ENCODE measurements at places on chromosomes 2 and 18.
A peak's percentile ranks its signal among the peaks of the same experiment; 100 is the strongest.

DNA sequence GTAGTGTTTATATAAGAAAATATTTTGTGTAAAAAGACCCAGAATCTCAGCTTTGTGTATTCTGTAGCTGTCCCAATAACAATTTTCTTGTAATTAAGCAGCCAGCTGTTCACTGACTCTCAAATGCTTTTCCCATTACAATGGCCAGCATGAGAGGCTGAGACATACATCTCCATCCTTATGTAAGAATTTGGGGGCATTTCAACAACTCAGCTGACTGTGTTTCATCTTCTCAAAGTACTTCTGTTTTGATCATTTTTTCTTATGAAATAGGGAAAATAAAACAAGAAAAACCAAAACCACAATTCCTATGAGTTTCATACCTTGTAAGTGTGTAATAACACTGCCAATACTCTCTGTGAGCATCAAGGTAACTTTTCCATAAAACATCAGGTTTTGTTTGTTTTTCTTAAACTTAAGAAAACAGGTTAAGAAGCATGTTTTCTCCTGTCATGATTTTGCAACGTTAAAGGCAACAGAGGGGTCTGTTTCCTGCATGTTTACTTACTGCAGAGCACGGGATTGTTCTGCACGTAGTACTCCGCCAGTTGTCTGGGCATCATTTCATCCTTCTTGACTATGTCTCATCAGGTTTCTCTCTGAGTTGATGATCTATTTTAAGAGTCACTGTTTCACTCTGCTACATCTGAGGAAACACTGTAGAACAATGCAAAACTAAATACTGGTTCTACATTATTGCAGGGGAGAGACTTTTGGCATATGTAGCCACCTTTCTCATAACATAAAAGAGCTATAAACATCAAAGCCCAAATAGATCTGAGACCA, 62.9 kb upstream of the CYRIA start:
- peak; percentile 46 for DNase-seq

- peak; percentile 19 for DNase-seq
These were observed 468 bp downstream of the PIKFYVE start for GRCh38 chr2:208266553-208266893.

- DNase-seq: peak; percentile 21
These were observed 221.8 kb downstream of the INSIG2 start for GRCh38 chr2:118309946-118310680.

DNA sequence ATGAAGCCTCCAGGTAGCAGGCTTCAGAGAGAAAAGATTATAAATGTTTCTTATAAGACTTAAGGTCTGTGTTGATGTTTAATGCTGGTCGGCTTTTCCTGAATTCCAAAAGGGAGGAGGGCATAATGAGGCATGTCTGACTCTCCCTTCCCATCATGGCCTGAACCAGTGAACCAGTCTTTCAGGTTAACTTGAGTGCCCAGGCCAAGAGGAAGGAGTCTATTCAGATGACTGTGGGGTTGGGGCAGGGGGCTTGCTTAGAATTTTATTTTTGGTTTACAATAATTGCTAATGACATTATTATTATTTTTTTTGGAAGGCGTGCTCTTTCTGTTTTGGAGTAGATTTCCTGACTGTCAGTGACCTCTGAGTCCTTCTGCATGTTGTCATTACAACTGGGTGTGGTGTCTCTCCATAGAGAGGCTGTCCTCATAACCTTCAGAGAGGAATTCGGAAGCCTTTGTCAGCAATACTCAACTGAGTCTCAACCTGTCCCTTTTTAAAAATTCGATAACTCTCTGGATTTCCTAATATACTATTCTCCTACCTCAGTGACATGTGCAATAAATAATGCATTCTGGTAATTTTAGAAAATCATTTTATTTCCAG, 275.1 kb upstream of the CXCR4 start:
- no peak for DNase-seq

DNA sequence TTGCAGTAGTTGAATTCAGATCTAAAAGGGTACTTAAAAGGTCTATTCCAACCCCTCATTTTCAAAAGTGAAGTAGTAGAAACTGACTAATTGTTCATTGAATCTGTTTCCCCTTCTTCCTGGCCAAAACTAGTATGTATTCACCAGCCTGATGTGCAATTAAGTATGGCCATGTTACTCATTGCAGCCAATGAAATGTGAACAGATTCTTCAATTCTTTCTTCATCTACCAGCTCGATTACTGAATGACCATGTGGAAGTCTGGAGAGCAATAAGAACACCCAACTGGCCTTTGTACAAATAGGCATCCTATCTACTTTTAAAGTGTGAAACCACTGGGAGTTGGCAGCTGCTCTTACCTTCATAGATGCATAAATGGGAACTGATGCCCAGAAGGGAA, 449.0 kb upstream of the ID2 start:
- peak; percentile 54 for DNase-seq

- no peak for DNase-seq
These were observed 38.7 kb downstream of the NGEF start for GRCh38 chr2:232974396-232974795.

DNA sequence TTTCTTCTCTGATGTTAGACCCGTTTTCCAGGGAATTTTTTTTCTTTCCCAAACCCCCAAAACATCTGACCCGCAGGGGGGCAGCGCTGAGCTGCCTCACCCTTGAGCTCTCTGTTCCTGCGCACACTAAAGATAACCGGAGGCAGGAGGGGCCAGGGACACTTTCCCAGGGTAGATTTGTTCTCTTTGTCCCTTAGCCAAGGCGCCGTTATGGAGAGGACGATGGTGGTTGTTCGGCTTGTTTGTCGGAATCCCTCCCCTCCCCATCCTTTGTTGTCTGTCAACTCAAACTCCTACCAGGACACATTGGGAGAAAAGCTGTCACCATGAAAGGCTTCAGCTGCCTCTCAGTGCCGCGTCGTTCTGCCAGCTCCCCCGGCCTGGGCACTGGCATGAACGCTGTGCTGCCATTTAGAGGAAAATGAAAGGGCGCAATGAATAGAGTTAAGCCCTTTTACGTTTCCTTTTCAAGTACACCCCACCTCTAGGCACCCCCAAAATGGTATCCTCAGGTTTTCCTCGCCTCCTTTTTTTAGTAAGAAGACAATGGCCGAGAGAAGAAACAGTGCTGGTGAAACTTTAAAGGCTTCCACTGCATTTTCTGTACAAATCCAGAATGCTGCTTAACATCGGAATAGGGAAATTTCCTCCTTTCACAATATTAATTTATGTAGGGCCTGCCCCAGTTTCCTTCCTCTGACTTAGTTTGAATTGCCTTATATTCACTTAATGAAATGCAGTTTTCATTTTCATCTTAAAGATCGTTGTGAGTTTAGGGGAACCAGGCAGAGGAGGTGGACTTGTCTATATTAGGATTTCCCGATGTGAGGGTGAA, 62.1 kb downstream of the RND3 start:
- DNase-seq: peak; percentile 4

DNA sequence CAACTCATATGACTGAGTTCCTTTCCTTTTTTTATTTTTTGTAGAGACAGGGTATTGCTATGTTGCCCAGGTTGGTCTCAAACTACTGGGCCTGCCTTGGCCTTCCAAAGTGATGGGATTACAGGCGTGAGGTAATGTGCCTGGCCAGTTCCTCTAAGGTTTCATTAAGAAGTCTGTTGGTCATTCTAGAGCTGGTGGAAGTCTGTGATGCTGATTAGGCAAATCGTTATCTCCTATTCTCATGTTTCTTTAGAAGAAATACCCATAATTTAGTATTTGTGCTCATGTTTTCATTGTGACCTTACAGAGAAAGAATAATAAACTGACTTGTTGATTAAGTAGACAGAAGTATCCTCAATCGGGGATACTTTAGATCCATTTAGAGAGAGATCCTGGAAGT, 106.1 kb upstream of the SP3 start:
- no peak for DNase-seq

DNA sequence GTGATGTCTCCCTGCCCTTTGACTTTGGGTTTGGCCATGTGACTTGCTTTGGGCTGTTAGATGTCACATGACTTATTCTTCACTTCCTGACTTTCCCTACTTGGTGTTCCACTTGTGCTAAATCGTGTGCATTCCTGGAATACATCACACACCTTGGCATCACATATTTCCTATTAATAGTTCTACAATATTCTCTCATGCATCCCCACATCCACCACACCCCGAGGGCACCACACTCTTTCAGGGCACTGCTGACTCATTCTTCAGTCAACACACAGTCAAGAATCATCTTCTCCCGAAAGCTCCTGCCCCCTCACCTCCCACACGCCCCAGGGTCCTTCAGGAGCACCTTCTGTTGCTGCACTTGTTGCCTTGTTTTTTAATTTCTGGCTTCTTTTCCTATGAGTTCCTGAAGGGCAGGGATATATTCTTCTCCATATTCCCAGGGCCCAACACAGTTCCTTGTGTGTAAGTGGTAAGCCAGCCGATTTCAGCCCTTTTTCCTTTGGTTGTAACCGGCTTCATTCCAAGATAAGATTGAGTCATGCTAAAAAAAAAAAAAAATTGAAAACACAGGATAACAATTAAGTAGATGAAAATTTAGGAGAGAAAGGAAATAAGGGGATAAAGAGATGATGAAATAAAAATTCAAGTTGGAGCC, 341.4 kb downstream of the SLC4A3 start:
- no peak for DNase-seq

DNA sequence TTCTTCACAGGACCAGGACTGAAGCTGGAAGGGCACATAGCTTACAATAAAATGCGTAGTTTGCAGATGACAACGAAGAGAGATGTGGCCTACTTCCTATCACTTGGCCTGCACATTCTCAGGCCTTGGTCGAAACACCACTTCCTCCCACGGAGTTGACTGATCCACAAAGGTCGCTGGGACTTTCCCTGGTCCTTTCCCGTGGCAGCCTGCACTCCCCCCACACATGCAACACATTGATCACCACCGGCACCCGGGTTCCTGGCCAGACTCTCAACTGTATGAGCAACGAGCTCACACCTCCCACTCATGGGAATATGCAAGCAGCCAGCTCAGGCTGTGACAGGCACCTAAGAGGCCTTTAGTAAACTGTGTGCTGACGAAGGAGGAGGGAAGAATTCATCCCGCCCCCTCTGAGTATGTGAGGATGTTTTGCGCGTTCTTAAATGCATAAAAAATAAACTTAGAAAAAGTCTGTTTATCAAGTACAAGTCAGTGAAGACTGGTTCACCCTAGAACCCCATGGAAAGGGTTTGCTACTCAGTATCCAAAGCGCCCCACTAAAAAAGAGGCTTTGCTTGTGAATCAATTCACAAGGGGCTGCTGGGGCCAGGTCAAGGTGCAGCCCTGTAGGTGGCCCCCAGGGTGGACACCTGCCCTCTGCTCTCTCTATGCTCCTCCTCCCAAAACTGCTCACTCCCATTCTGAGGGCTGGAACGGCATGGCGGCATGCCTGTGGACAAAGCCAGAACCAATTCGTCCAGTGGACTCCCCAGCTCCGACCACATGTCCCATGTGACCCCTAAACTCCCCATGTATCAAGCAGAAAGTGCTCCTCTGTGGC, 154.3 kb downstream of the EIPR1 start:
- peak; percentile 87 for DNase-seq

- DNase-seq: peak; percentile 29
These were observed 1.1 kb upstream of the PGAP1 start for GRCh38 chr2:196927376-196928225.

DNA sequence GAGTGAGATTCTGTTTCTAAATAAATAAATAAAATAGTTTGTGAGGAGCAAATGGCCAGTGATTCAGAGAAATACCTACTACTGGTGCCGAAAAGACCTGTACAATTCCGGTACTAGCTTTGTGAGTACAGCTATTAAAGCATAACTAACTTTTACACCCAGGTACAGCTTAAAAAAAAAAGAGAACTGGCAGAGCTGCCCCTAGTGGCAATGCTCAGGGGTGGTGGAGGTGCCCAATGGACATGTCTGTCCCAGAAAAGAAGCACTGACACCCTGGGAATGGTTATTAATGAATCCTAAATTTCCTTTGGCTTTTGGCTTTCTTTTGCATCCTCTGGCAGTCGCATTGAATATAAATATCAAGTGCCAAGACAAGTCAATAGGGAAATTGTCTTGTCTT, 87.0 kb downstream of the LIPG start:
- no peak for DNase-seq

DNA sequence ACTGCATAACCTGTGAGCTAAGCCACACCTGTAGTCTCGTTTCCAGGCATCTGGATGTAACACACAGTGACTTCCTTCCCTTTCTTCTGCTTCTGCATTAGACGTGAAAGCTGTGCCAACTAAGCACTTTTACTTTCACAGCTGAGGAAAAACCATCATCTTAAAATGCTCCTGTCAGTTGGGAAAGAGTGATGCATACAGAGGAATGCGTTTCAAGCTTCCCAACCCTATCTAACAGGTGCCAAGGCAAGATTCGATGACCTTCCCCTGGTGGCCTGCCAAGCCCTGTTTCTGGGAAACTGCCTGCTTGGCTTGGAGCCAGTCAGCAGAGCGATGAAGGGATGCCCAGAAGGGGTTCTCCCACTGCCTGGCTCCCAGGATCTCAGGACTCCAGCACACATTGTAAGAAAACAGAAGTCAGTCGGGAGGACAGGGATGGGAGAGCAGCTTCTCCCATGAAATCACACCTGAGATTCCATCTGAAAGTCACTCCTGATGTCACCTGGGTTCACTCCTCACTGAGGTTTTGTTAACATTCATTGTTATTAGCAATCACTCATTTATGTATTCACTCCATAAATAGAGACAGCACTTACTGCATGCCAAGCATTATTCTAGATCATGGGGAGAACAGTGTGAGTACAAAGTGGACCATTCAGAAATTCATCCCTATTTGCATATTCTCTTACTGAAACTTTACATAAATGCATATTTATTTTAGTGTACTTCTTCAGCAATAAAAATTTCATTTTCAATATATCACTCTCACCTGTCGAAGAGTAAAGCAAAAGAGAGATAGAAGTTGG, 64.1 kb downstream of the DTNA start:
- peak; percentile 35 for DNase-seq

- no peak for DNase-seq
These were observed 198.0 kb upstream of the SIX3 start for GRCh38 chr2:44743473-44743872.

DNA sequence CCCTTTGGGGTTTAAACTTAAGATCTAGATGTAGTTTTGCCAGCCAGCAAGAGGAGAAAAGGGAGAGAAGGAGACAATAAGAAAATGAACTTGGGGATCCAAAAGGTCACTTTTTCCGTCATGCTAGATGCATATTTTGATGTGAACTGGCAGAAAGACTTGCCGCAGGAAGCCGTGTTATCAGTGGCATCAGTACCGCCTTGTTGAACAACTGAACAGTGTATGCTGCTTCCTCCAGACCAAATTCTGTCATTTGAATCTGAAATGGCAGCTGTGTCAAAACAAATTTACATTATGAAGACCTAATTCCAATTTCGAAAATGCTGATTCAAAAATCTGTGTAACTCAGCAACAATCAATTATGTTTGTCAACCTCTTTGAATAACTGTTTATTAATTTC, 42.1 kb downstream of the TMEM200C start:
- DNase-seq: no peak

DNA sequence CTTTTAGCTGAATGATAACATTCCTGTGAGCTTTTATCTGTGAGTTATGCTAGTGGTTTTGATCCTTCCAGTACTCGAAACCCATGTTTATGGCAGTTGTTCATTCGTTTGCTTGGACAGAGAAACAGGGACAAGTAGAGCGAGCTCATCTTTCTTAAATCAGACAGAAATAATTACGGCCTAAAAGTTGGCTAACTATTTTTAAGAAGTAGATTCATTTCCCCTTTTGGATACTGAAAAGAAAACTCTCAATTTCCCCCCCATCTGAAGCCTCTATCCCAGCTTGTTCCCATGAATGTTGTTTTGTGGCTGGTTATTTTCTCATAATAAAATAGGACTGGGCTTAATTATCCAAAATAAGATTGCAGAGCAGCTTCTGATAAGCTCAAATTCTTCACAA, 67.1 kb downstream of the ANTXR1 start:
- DNase-seq: peak; percentile 67

- peak; percentile 49 for DNase-seq
These were observed 6.0 kb downstream of the ITM2C start for GRCh38 chr2:230870544-230871360.
